ENCODE measurements at places on chromosomes 3 and 15.

DNA sequence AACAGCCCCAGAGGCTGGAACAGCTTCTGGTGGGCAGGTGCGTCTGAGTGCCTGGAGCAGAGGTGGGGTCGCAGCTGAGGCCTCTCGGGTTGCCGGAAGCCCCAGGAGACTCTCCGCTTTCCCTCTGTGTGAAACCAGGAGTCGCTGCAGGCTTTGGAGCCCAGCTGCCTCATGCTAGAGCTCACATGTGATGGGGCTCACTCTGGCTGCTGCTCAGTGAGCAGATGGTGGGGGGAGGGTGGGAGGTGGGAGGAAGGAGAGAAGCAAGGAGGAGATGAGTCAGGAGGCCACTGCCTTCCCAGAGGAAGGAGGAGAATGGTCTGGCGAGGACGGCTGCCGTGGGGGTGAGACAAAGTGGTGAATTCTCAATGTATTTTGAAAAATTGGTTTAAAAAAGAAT, 290.1 kb upstream of the CHRNA7 start:
- no peak for DNase-seq

DNA sequence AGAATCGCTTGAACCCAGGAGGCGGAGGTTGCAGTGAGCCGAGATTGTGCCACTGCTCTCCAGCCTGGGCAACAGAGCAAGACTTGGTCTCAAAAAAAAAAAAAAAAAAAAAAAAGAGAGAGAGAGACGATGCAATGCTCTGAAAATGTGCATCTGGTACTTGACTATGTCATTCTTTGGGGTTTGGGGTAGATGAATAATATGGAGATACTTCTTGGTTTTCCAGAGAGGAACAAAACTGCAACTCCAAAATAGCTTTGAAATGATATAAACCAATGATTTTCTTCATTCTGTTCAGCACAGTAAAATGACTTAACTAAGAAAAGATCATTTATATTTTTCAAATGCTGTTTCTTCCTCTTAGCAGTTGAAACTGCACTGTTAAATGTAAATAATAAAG, 158.9 kb downstream of the ISL2 start:
- DNase-seq = no peak

DNA sequence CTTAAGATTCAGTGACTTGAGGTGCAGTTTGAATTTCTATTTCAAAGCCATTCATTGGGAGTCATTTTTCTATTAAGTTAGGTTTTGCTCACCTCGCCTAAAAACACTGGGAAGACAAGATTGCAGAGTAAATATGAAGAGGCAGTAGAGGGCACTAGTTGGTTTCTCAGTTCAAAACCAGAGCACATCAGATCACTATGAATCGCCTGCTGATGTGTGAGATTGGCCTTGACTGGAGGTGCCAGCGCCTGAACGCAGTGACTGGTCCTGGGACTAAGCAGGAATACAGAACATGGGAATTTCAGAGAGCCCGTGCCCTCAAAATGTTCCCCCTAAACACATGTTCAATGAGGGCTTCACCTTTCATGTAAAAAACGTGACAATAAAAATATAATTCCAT, 229.0 kb downstream of the ITPR1 start:
- DNase-seq = no peak

DNA sequence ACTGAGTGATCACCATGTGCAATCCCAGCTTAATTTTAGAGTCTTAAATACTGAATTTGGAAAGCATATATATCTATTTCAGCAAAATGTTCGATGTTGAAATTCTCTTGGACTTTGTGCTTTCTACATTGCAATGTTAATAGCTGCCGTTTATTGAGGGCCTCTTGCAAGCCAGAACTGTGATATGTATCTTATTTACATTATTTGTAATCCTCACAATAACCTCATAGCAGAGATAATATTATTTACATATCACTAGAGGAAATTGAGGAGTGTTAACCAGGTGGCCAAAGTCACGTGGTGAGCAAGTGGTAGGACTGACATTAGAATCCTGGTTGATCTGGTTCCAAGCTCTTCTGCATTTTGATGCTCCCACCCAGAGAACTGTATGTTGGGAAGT, 254.1 kb downstream of the SLC9A9 start:
- no peak for DNase-seq

GRCh38 chr3:127680146-127680661, 7.5 kb downstream of the ABTB1 start:
- no peak for DNase-seq

DNA sequence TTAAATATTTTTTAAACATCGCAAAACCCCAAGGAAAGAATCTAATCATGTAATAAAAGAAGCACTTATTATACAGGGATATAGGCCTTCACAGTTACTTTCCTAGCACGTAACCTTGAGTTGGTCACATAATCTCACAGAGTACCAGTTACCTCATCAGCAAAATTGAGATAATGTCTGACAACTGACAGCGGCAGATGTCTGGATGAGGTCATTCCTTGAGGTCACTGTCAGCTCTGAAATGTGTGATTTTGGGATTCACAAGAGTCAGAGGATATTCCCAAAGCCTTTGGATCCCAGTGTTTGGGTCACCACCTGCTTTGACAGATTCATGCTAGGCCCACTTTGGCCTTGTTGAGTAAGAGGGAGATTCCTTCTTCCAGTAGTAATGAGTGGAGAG, 151.4 kb upstream of the SEMA6D start:
- no peak for DNase-seq
